ENCODE measurements at places on chromosomes 7 and 10. TPM values are rescaled to one million over a fixed set of nuclear protein-coding genes. Genes with fewer than 3 reads are reported as not detected.

Gene ARHGEF35
- 60.6 TPM for polyA plus RNA-seq

Gene LEP
- polyA plus RNA-seq, result 5.4 TPM

Gene CDC14C
- not detected for polyA plus RNA-seq

Gene DPYSL4
- polyA plus RNA-seq, result not detected

Gene CFAP46
- not detected for polyA plus RNA-seq

Gene SMO
- polyA plus RNA-seq, result 2.8 TPM
